CD4-positive, alpha-beta memory T cell (primary cell): ENCODE measurements at places on chromosomes 16 and 17.

DNA sequence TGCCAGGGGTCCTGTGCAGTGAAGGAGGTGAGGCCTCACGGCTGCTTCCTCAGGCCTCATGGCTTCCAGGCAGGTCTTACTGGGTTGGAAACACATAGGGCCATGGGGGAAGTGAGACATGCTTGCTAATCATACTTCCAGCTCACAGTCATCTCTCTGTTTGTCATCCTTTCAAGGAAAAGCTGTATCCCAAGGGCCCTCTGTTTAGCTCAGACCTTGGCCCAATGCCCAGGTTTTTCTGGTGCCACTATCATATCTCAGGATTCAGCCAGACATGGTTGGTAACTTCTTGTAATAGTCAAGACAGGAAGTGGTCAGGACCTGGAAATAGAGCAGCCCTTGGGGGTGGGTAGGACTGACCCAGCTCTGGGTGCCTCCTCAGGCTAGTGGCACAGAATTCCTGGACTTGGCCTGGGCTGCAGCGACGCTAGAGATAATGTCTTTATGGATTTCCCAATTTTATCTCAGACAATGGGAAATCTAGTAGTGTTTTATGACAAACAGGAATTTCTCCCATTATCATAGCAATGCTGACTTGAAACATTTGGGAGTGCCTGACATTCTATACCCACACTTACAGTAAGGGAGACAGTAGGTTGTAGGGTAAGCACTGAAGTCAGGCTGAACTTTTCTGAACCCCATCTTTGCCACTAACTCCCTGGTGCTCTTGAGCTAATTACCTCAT, 13.5 kb upstream of the ITGB3 start:
- no peak for DNase-seq

DNA sequence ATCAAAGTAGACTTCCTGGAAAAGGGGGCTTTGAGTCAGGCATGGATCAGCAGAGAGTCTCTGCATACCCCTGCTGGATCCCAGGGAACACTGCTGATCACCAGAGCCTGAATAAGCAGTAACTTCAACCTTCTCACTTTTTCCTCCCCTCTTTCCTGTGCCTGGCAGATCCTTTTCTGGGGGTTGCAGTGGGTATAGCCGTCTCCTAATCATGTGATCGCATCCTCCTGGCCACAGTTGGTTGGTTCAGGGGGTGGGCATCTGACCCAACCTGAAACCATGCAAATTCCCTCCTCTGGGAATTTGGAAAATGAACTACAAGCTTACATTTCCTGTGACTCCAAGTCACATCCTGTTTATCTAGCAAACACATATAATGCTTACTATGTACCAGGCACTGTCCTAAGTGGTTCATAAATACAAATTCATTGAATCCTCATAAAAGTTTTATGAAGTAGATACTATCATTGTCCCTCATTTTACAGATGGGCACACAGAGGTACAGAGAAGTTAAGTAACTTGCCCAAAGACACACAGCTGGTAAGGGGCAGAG, 120.3 kb downstream of the AXIN2 start:
- DNase-seq: no peak

DNA sequence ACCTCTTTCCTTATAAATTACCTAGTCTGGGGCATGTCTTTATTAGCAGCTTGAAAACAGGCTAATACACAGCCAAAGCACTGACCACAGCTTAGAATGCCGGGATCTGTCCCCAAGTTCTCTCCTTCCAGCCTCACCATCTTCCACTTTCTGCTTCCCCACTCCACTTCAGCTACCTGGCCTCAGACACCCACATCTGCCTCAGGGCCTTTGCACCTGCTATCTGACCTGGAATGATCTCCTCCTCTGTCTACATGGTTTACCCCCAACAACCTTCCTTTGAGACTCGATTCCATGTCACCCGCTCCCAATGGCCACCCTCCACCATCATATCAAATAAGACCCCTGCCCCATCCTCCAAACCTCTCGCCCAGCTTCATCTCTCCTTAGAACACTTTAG, 152.6 kb upstream of the CDC42EP4 start:
- DNase-seq: no peak

- DNase-seq: no peak
Observed at GRCh38 chr17:32912218-32912897, 15.6 kb upstream of the TMEM98 start.
